ENCODE measurements at places on chromosomes 4 and X. TPM values are rescaled to one million over a fixed set of nuclear protein-coding genes. Genes with fewer than 3 reads are reported as not detected.

MAGEB17 gene
- total RNA-seq = not detected

FGF5 gene
- not detected for total RNA-seq

GRCh38 chrX:2401201-2401589, 99.6 kb downstream of the DHRSX start:
- no peaks in the 10 kb centered on the region for H3K36me3 ChIP-seq
- H3K4me1 ChIP-seq = no peaks in the 10 kb centered on the region
- no peak overlapping the region for H3K27ac ChIP-seq
- H3K27me3 ChIP-seq = no peaks in the 10 kb centered on the region

DNA sequence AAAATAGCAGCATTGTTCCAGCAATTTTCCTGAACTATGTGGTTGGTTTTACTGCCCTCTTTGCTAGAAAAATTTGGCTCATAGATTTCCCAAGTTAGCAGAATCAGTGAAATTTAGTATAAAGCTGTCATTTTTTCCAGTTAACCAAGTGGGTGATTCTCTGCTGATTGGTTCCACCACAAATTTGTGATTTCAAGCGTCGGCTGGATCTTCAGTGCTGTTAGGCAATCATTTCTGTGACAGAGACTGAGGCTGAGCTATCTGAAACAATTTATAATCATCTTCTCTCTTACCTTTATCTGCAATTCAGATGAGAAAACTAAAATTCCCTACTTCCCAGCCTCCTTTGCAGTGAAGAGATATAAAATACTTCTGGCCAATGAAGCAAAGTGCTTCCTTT, 68.6 kb upstream of the OTUD4 start:
- H3K27ac ChIP-seq = no peak overlapping the region
- H3K4me3 ChIP-seq = no peak overlapping the region
- no peaks in the 10 kb centered on the region for H3K4me1 ChIP-seq
- no peak for DNase-seq
- no peaks in the 10 kb centered on the region for H3K27me3 ChIP-seq

DNA sequence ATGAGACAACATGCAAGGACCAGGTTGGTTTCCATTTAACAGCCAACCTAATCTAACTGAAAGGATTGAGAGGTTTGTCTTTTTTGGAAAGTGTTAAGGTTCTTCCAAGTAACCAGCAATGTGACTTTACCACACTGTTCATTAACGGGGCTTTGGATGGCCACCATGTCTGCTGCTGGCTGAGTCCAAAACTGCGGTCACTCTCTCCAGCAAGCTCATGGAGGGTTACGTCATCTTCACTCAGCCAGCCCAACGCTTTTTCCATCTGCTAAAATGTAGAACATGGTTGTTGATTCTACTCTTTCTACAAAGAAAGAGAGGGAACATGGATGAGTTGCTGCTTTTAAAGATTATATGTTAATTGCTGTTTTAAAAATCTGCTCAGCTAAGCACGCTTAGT, 11.0 kb downstream of the PKD2 start:
- DNase-seq = no peak
- H3K36me3 ChIP-seq = no peaks in the 10 kb centered on the region
- no peak overlapping the region for H3K4me3 ChIP-seq
- no peaks in the 10 kb centered on the region for H3K4me1 ChIP-seq
- H3K27ac ChIP-seq = no peak overlapping the region
- H3K27me3 ChIP-seq = no peaks in the 10 kb centered on the region

GRCh38 chrX:98548519-98548918, 1664.8 kb downstream of the RPA4 start:
- no peaks in the 10 kb centered on the region for H3K36me3 ChIP-seq
- no peaks in the 10 kb centered on the region for H3K27me3 ChIP-seq
- H3K4me1 ChIP-seq = no peaks in the 10 kb centered on the region
- no peak overlapping the region for H3K27ac ChIP-seq

DNA sequence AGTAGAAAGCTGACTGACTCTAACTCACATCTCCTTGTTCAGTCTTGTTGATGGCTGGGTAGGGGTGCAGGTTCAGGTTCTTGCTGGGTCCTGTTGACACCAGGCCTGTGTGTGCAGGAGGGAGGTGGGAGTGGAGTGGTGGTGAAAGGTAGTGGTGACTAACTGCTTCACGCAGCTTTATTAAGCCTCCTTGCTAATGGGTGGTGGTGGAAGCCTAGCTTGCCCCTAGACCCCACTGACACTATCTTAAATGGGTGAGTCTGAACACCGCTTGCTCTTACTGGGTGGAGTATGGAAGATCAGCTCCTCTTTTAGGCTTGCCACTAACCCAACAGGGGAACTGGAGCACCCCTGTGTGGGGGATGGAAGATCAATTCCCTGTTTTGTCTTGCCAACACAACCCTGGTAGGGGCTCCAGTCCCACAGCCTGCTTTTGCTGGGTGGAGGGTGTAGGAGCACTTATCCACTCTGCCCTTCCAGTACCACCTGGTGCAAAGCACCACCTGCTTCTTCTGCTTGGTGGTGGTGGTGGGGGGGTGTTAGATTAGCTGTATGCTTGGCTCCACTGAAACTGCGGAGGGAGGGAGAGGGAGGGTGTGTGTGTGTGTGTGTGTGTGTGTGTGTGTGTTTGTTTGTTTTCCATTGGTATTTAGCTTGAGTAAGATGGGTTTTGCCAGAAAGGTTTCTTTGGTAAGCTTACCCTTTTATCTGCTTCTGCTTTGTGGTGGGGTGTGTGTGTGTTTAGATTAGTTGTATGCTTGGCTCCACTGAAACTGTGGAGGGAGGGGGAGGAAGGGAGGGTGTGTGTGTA, 25.6 kb downstream of the KDM6A start:
- no peak for DNase-seq
- no peaks in the 10 kb centered on the region for H3K36me3 ChIP-seq
- no peak overlapping the region for H3K4me3 ChIP-seq
- no peaks in the 10 kb centered on the region for H3K27me3 ChIP-seq
- H3K27ac ChIP-seq = no peak overlapping the region

DNA sequence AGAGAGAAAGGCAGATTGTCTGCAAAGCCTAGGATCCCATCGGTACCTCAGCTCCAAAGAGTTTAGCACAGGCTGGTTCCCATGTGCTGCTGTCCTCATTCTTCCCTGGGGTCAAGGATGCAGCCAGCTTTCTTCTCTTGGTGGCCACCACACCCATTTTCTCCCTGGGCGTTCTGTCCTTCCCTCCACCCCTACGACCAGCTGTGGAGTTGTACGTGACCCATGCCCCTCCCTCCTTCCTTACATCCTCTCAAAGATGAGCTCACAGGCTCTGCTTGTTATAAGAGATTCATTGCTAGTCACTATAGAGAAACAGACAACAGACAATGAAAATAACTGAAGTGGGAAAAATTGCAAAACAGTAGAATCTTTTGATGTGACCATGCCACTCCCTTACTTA, 74.0 kb upstream of the KLF3 start:
- H3K27me3 ChIP-seq = no peaks in the 10 kb centered on the region
- no peak for DNase-seq
- no peaks in the 10 kb centered on the region for H3K36me3 ChIP-seq
- no peak overlapping the region for H3K4me3 ChIP-seq

DNA sequence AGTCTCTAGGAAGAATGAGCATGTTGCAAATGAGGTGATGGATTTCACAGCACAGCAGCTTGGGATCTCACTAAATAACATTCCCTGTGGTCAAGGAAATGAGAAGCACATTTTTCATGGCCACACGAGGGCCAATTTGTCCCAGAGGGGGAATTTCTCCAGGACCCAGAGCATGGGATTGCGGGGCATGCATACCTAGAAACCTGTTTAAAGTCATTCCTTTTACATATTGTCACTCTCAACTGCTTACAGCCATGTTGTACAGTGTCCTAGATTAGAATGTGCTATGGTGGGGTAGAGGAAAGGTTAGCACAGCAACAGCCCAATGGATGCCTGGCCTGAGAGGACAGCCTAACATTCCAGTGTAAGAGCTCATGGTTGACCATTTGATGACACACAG, 37.4 kb upstream of the NLGN4X start:
- no peak for DNase-seq
- H3K27ac ChIP-seq = no peak overlapping the region
- H3K27me3 ChIP-seq = no peaks in the 10 kb centered on the region
- no peak overlapping the region for H3K4me3 ChIP-seq
- no peaks in the 10 kb centered on the region for H3K4me1 ChIP-seq

MSN gene
- total RNA-seq = 46.5 TPM

TLR6 gene
- 1.9 TPM for total RNA-seq

SPIN2B gene
- 7.3 TPM for total RNA-seq

DNA sequence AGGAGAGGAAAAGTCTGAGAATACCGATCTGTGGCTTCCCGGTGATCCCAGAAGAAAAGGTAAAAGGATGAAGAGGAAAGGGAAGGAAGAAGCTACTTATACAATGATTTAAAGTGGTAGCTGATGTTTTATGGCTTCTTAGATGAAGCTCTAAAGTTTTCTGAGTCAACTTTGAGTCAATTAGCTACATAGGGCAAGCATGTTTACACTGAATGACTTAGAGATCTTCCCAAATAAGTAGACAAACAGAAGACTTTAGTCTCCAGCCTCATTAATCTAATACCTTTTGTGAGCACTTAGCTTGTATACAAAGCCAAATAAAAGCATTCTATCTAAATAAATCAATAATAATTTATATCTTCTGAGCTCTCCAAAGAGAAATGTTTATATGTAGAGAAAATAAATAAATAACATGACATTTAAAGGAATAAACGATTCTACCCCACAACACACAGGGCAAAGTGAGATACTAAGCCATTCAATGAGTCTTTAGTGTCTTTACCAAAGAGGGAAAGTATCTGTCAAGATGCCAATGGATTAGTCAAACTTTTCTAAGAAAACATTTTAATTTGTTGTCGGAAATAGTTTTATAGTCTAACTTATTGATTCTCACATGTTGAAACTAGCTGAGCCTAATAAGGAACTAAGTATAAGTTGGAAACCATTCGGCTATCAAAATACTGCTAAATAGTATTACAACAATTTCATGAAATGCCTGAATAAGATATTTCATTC, 46.0 kb upstream of the TMEM184C start:
- H3K4me3 ChIP-seq = no peak overlapping the region
- H3K27ac ChIP-seq = no peak overlapping the region
- no peaks in the 10 kb centered on the region for H3K36me3 ChIP-seq
- no peak for DNase-seq

- no peaks in the 10 kb centered on the region for H3K4me1 ChIP-seq
- no peak overlapping the region for H3K27ac ChIP-seq
- no peak for DNase-seq
- H3K4me3 ChIP-seq = no peak overlapping the region
Observed at GRCh38 chr4:25937801-25938200, 23.8 kb downstream of the SMIM20 start.

MOSPD2 gene
- 9.1 TPM for total RNA-seq

GRCh38 chr4:176482972-176483371, 163.2 kb downstream of the SPCS3 start:
- no peaks in the 10 kb centered on the region for H3K4me1 ChIP-seq
- H3K27me3 ChIP-seq = no peaks in the 10 kb centered on the region
- no peak overlapping the region for H3K27ac ChIP-seq
- H3K36me3 ChIP-seq = no peaks in the 10 kb centered on the region
- no peak overlapping the region for H3K4me3 ChIP-seq

- H3K36me3 ChIP-seq = peaks cover 24% of the 10 kb centered on the region
- no peak overlapping the region for H3K27ac ChIP-seq
- no peaks in the 10 kb centered on the region for H3K4me1 ChIP-seq
- H3K27me3 ChIP-seq = no peaks in the 10 kb centered on the region
Observed at GRCh38 chr4:38049545-38050170, 89.5 kb downstream of the PTTG2 start.

SCML2 gene
- total RNA-seq = 7.2 TPM

GRCh38 chr4:26319949-26320537, 771 bp upstream of the RBPJ start:
- H3K27me3 ChIP-seq = no peaks in the 10 kb centered on the region
- peaks cover 23% of the 10 kb centered on the region for H3K4me1 ChIP-seq
- DNase-seq = peak; percentile 59
- peak overlapping the region; percentile 99 for H3K27ac ChIP-seq

DNA sequence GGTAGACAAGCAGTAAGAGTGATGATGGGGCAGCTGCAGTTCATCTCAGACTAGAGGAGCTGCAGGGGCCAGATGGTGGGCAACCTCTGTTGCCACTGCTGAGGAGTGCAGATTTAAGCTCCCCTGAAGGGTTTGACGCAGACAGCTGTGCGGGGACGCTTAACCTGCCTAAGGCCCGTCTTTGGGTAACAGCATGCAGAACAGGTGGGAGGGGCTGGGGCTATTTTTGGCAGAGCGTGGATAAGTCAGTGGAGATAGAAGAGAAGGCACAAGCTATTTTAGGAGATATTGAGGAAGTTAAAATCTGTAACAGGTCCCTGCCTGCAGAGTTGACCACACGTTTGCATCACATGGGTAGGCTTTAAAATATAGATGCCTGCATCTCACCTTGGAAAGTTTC, 10.5 kb downstream of the CD99 start:
- H3K4me3 ChIP-seq = no peak overlapping the region
- no peak overlapping the region for H3K27ac ChIP-seq
- no peaks in the 10 kb centered on the region for H3K36me3 ChIP-seq
- DNase-seq = no peak
- peaks cover 17% of the 10 kb centered on the region for H3K4me1 ChIP-seq
- H3K27me3 ChIP-seq = no peaks in the 10 kb centered on the region

- no peak for DNase-seq
- H3K36me3 ChIP-seq = no peaks in the 10 kb centered on the region
- H3K27ac ChIP-seq = peak overlapping the region; percentile 89
- peaks cover 24% of the 10 kb centered on the region for H3K4me1 ChIP-seq
- H3K4me3 ChIP-seq = no peak overlapping the region
- H3K27me3 ChIP-seq = no peaks in the 10 kb centered on the region
Observed at GRCh38 chr4:3440979-3441500, 728 bp upstream of the HGFAC start.

DNA sequence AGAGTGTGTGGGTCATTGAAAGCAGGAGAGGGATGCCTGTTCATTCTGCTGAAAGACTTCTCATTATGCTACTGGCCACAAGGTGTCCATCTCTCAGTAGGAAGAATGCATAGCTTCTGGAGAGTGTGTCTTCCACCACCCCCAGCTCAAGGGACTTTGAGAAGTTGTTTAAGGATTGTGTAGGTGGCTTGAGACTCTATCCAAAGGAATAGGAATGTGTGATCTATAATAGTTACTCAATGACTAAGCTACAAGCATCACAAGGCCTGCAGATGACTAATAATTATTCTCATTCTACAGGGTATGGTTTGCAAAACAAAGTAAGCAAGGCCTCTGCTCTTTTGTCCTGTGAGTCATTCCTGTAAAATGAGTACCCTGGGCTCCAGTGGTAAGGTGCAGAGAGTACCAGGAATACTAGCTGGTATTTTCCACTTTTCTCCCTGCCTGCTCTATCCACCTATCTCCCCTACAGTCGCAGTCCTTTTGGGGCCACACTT, 279.8 kb upstream of the BOD1L1 start:
- no peaks in the 10 kb centered on the region for H3K4me1 ChIP-seq
- no peak for DNase-seq
- H3K27ac ChIP-seq = no peak overlapping the region
- no peaks in the 10 kb centered on the region for H3K27me3 ChIP-seq
- H3K4me3 ChIP-seq = no peak overlapping the region

- no peak for DNase-seq
- H3K36me3 ChIP-seq = no peaks in the 10 kb centered on the region
- H3K27me3 ChIP-seq = no peaks in the 10 kb centered on the region
- H3K4me3 ChIP-seq = no peak overlapping the region
- H3K4me1 ChIP-seq = peaks cover 10% of the 10 kb centered on the region
Observed at GRCh38 chrX:29545878-29546277, 669.5 kb upstream of the MAGEB2 start.
